ENCODE measurements at places on chromosomes 5 and 9. TPM values are rescaled to one million over a fixed set of nuclear protein-coding genes. Genes with fewer than 3 reads are reported as not detected.

DNA sequence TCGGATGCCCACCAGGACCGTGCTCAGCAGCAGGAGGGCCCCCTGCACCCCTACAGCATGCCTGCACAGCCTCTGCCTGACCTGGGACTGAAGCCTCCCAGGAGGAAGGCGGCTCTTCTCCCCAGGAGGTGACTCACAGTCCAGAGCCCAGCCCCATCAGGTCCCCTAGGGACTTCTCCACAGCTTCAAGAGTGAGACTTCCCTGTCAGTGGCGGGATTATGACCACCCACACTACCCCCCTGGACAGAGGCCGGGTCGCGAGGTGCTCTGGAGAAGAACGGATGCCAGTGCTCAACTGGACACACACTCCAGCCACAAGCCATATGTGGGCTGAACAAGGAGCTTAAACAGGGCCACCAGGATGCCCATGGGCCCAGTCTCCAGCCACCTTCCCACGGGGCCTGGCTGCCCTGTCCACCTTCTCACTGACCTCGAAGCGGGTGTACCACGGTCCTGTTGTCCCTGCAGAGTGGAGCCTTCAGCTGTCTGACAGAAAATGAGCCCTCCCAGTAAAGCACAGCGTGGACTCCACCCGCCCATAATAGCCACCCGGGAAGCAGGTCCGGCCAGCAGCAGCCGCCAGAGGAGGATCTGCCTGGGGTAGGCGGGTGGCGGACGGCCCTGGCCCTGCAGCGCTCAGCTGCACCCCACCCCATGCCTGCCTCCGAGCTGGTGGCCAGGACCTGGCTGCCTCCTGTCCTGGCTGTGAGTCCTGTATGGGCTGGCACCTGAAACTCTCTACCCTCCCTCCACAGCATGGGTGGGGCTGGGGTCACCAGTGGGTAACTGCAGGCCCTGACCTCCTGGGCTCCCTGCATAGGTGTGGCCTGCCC, 54.7 kb downstream of the SEMA4D start:
- no peak for DNase-seq

DNA sequence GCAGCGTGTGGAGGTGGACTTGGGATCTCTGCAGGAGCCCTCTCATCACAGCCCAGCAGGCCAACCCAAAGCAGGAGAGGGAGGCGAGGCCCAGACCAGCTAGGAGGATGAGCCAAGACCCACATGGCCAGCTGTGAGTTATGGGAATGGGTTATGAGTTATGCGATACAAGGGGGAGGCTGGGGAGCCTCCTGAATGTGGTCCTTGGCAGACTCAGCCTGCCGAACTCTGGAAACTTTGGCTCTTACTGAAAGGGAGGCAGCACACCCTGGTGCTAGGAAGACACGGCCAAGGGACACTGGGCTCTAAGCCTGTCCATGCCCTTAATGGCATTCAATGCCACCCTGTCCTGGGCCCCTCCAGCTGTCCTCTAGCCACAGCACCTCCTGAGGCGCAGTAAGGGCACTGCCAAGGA, 7.7 kb upstream of the VAV2 start:
- DNase-seq: no peak

DNA sequence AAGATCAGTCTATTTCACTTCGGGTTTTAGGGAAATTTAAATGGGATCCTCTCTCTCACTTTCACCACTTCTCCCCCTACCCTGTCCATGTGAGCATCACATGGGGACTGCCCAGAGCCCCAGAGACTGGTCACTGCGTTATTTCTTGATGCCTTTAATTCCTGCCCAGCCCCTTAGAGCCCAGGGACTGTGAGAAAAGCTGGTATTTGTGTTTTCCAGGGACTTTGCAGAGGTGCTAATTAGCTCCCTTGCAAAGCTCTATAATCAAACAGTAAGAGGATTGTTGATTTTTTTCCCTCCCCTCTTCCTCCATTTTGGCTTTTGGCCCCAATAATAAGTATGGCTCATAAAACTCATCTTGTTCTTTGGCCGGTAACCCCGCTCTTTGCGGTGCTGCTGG, 35.6 kb downstream of the NTRK2 start:
- DNase-seq: no peak

DNA sequence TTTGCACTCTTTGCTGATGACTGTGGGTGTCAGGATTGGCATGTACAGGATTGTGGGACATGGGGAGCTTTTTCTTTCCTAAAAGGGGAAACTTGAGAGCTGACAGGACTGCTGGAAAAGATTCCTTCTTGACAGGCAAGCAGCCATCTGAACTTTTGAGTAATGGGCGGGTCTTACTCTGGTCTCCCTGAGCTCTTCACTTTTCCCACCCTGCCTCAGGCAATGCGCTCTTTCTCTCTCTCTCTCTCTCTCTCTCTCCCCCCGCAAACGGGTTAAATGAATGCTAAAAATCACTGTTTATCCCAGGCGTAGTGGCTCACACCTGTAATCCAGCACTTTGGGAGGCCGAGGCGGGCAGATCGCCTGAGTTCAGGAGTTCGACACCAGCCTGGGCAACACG, 37.1 kb upstream of the F2RL1 start:
- DNase-seq: no peak

DNA sequence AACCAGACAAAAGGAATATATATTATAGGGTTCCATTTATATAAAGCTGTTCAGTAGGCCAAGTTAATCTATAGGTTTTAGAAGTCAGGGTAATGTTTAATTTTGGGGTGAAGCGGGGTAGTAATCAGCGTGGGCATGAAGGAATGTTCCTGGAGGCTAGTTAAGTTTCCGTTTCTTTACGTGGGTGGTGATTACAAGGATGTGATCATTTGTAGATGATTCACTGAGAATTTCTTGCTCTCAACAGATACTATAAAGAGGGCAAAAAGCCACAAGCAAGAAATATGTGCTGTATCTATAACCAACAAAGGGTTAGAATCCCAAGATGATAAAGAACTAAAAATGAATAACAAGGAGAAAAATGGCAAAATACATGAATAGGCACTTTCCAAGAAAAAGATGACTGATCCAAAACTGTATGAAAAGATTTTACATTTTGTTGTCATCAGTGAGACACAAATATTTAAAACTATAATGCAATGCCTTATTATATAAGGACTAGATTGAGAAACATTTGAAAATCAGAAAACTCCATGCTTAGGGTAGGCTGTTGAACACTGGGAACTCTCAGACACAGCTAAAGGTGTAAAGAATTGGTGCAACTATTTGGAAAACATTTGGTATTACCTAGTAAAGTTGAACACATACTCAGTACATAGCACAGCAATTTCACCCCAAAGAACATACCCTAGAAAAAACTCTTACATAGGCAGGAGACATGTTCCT, 224.3 kb upstream of the S1PR3 start:
- no peak for DNase-seq

GRCh38 chr9:37971108-37971459, 67.2 kb upstream of the SLC25A51 start:
- DNase-seq: no peak

DNA sequence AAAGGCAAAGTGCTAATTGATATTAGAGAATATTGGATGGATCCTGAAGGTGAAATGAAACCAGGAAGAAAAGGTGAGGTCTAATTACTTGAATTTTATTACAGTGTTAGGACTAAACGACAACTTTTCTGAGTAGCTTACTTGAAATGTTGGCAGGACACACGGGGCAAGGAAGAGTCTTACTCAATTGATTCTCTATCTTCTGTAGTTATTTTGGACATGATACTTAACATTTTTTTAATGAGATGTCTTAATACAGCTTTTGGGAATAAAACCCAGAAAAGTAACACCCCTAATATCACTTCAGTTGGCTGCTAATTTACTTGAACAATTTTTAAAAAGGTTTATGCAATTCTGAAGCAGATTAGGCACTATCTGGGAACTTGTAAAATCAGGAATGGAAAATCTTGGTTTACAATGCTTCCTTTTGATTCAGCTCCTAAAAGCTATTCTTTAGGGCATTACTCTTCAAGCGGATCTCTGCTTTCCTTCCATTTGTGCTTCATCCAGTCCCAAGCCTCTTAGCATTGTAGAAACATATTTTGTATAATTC, 13.7 kb downstream of the SUB1 start:
- no peak for DNase-seq

DNA sequence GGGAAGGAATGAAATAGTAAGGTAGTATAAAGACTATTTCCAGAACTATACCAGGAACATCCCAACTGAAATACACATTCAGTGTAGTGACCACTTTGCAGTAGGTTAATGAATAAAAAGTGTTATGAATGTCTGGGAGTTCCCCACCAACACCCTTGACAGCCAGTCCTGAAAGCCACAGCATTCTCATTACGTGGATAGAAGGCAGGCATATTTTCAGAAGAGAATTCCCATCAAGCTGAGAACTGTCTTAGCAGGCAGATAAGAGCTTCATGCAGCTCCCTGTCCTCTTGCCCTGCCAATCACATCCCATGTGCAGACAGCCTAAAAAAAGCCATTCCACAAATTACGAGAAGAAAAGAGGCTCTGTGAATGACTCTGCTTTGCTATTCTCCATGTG, 695.0 kb downstream of the DTWD2 start:
- no peak for DNase-seq

- no peak for DNase-seq
Observed at GRCh38 chr9:101628173-101628572, 33.4 kb upstream of the PPP3R2 start.

MCTP1 gene
- polyA plus RNA-seq: 4.3 TPM

DRD1 gene
- polyA plus RNA-seq: not detected

AHRR gene
- 3.2 TPM for polyA plus RNA-seq

RGS3 gene
- polyA plus RNA-seq: 49.8 TPM

TEX10 gene
- 40.3 TPM for polyA plus RNA-seq

LRRC70 gene
- polyA plus RNA-seq: 4.9 TPM

IFNA1 gene
- not detected for polyA plus RNA-seq

KCNMB1 gene
- polyA plus RNA-seq: 1.7 TPM

CTNND2 gene
- polyA plus RNA-seq: 2.4 TPM
